ENCODE measurements at places on chromosomes 2 and 18.
A peak's percentile ranks its signal among the peaks of the same experiment; 100 is the strongest.

DNA sequence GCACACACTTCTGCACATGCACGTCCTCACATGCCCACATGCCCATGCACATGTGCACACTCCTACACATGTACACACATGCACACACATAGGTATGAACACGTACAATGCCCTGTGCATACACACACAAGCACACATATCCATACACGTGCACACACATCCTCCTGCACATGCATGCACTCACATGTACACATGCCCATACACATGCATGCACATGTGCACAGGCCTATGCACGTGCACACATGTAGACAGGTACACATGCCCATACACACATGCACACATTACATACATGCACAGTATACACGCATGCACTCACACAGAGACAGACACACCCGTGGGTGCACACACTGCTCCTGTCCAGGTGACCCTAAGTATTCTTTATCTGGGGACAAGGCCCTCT lies 34.3 kb downstream of the GPC1 start:
- no peak for DNase-seq

- no peak for DNase-seq
Observed at GRCh38 chr18:47582093-47582492, 330.6 kb upstream of the SKOR2 start.

DNA sequence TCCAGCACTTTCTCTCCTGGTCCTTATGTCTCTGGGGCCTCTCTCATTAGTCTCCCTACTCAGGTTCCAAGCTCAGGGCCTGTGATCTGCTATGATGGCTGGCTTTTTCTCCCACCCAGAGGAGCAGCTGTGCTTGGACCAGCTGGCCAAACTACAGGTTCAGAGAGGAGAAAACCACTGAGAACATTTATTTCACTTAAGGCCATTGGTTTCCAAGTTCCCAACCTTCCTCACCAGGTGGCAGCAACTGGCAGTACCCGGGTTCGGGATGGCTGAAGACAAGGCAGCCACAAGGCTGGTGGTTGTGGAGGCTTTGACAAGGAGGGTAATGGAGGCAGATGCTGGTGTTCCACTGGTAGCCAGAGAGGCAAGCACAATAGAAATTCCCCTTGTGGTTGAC lies 29.9 kb upstream of the SELENOI start:
- no peak for DNase-seq

GRCh38 chr2:66581339-66582103 lies 146.6 kb downstream of the MEIS1 start:
- no peak for DNase-seq

DNA sequence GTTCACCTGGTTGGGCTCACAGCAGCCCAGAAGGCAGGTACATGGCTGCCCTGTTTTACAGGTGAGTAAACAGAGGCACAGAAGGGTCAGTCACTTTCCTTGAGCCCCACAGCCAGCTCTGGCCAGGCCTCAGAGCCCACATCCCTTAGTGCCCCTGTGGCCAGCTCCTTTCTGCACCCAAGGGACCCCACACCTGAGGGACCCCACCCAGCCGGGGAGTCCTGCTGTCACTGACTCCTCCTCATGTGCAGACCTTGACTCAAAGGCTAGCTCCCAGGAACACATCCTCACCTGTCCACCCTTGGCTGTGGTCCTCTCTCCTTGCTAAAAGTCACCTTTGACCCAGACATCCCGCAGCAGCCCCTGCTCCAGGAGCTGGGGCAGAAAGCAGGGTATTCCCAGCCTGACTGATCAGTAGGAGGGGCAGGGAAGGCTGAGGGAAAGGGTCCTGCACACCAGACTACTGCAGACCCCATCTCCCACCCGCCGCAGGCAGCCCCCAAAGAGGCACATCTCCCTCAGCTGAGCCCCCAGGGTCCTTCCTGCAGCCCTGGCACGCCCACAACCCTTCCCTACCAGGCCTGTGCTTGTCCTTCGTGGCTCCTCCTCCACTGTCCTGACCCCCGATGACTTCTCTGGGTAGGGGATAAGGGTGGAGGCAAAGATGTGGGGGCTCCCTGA lies 9.8 kb upstream of the ARHGEF4 start:
- no peak for DNase-seq

GRCh38 chr18:55234366-55235093 lies 275.3 kb upstream of the CCDC68 start:
- peak; percentile 99 for DNase-seq

- DNase-seq, result no peak
Observed at GRCh38 chr2:36489281-36489680, 108.7 kb downstream of the FEZ2 start.

DNA sequence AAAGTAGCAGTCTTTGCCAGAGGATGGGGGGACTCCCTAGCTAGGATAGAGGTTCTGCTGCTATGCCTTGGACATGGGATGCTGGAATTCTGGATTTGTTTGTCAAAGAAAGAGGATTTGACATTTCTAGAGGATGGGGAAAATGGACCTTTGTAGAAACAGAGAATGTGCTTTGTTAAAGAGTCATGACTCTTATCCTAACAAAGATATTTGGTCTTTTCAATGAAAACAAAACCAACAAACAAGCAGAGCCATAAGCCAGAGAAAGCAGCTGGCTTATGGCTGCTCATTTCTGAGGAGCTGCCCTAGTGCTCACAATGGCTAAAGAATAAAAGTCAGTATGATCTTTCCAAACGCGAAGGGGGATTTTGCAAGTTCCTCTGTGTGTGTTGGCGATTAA lies 40.8 kb upstream of the MAPRE2 start:
- DNase-seq, result no peak

GRCh38 chr2:176669398-176670174 lies 400.3 kb downstream of the MTX2 start:
- DNase-seq, result no peak

All from NCI-H1417 (cell line).